ENCODE measurements at places on chromosomes 7 and 10.

DNA sequence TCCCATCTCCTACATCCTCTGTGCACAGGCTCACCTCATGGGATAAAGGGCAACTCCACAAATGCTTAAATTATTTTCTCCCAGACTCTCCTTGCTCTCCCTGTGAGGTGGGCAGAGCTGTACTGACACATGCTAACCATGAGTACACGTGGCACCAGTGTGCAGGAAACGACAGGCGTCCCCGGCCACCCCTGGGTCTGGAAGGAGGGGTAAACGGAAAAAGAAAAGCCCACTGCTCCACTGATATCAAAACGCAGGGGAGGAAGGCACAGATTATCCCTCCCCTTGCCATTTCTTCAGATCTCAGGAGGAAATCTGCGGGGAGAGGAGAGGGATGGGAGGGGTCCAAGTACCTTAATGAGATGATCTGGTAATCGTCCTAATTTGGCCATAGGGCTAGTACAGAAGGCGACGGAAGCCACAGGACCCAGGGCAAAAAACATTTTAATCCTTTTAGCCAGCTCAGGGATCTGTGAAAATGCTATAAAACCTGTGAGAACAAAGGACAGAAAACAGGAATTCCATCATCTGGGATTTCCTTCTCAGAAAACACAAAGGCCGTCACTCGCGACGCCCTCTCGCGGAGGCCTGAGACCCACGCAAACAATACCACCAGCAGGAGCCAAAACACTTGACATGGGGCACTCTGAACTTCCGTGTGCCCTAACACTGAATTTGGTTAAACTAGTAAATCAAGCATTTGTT lies 17.8 kb upstream of the CH25H start:
- no peak for DNase-seq

GRCh38 chr7:18059171-18059570 lies 31.5 kb upstream of the PRPS1L1 start:
- DNase-seq: no peak

DNA sequence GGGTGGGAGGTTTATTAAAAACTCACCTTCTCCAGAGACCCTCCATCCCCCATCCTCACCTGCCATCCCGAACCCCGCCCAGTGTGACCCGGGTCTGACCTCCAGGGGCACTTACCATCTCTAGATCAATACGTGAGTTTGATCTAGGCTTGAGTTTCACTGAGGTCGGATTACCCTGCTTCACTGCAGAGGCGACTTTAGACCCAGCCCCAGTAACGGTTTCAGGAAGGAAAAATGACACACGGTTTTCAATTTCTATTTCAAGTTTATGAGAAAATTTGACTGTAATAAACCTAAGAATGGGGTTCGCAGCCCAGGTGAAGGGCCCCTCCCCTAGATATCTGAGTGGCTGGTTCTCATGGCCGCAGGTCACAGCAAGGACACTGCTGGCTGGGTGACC lies 33.1 kb downstream of the RCC1L start:
- DNase-seq: no peak

- DNase-seq: no peak
Observed at GRCh38 chr7:95330961-95331337, 6.6 kb upstream of the PON1 start.

GRCh38 chr7:143485094-143485493 lies 7.4 kb downstream of the TAS2R41 start:
- DNase-seq: no peak

DNA sequence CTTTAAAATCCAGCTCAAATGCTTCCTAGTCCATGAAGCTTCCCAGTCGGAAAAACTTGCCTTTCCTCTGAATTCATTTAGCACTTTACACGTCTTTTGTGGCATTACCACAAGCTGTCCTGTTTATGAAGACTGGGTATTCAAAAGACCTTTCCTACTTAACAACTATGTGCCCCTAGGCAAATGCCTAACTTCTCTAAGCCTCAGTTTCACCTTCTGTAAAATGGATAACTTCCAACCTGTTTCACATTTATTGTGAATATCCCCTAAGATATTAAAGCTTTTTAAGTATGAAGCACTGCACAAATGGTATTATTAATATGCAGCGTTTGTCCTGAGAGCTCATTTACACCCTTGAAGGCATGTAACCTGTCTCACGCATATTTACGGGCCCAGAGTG lies 843 bp downstream of the CFAP70 start:
- DNase-seq: no peak

GRCh38 chr7:66140924-66141323 lies 26.3 kb downstream of the CRCP start:
- peak; percentile 3 for DNase-seq

- DNase-seq: no peak
Observed at GRCh38 chr10:32943854-32944661, 14.0 kb downstream of the ITGB1 start.

DNA sequence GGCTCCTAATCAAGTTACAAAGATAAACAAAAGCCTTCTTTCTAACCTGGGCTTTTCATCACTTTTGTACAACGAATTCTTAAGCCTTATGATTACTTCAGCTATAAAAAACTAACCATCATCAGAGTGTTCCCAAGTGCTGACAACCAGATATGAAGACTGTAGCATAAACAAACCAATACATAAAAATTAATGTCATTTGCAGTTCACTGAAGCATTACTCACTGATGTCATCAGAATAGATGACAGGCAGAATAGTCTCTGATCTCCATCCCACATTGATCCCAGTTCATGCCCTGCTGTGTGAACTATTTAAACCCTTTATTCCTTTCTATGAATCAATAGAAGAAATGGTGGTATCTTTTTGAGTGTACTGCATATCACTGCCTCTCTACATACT lies 84.4 kb downstream of the DNAJC1 start:
- no peak for DNase-seq

DNA sequence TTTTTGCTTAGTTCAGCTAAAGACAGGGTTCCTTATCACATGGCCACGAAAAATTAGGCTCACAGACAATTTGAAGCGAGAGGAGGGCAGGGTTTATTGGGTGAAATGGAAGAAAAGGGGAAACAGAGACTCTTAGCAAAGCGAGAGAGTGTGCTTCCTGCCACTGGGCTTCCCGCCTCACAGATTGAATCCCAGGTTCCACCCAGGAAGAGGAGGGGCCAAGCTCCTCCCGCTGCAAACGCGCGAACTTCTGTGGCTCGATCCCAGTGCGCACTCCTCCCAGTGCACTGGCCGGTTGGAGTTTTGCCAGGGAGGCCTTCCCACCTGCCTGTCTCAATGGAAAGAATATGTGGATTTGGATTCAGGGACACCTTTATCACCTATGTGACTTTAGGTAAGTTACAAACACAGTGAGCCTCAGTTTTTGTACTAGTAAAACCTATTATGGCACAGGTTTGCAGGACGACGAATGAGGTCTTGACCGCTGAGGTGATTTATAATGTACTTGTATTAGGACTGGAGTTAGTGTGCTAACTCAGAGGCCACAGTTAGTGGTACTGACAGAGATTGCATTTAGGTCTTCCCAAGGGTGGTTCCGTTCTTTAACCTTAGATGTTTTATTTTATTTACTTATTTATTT lies 48.5 kb upstream of the SP8 start:
- DNase-seq: no peak

DNA sequence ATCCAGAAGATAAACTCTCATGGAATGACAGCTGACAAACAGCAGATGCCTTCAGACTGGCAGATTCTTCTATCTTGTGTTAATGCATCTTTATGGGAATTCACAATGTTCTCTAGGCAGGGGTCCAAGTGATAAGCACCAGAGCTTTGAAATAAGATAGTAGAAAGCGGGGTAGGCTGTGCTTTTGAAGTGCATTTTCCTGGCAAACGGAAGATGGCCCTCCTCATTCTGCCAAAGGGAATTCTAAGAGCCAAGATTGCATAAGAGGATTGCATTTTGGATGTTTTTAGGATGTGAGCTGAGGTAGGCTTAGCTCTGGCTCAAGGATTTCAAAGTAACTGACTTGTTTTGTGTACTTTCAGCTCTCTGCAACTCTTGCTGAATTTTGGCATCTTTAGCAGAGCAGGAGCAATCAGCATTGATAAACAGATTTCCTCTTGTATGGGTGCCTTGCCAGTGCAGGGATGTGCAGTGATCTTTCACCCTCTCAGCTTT lies 298.5 kb upstream of the KLF6 start:
- no peak for DNase-seq

DNA sequence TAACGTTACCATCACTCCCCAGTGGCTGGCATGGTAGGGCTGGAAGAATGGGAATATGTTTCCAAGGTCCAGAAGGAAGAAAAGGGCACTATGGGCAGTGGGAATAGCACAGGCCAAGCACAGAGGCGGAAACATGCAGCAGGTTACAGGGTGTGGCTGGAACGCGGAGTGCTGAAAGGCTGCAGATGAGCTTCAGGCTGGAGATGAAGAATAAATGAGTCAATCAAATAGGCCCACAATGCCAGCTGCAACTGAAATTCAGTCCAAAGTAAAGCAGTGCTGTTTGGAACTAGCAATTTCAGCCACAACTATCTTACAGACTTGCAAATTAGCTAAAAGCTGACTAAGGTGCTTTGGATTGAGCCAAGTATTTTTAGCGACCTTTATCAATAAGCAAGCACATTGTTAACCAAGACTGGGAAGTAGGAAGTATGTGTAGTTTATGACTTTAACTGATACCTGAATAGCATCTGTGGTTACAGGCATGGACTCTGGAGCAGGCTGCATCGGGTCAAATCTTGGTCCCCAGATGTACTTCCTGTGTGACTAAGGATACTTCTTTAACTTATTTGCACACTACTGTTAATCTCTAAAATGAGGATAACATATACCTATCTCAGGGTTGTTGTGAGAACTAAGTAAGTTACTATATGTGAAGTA lies 77.5 kb upstream of the CTTNBP2 start:
- DNase-seq: no peak

- DNase-seq: no peak
Observed at GRCh38 chr10:42576338-42576737, 62.0 kb downstream of the ZNF33B start.

GRCh38 chr7:99170730-99171074 lies 26.8 kb upstream of the SMURF1 start:
- DNase-seq: no peak

GRCh38 chr7:87216701-87217508 lies 2.6 kb downstream of the TMEM243 start:
- DNase-seq: no peak

GRCh38 chr10:116997015-116997414 lies 8.0 kb downstream of the SHTN1 start:
- DNase-seq: no peak

GRCh38 chr10:11017000-11017569 lies 587 bp upstream of the CELF2 start:
- DNase-seq: no peak

GRCh38 chr7:131031099-131031868 lies 296.4 kb upstream of the MKLN1 start:
- no peak for DNase-seq

DNA sequence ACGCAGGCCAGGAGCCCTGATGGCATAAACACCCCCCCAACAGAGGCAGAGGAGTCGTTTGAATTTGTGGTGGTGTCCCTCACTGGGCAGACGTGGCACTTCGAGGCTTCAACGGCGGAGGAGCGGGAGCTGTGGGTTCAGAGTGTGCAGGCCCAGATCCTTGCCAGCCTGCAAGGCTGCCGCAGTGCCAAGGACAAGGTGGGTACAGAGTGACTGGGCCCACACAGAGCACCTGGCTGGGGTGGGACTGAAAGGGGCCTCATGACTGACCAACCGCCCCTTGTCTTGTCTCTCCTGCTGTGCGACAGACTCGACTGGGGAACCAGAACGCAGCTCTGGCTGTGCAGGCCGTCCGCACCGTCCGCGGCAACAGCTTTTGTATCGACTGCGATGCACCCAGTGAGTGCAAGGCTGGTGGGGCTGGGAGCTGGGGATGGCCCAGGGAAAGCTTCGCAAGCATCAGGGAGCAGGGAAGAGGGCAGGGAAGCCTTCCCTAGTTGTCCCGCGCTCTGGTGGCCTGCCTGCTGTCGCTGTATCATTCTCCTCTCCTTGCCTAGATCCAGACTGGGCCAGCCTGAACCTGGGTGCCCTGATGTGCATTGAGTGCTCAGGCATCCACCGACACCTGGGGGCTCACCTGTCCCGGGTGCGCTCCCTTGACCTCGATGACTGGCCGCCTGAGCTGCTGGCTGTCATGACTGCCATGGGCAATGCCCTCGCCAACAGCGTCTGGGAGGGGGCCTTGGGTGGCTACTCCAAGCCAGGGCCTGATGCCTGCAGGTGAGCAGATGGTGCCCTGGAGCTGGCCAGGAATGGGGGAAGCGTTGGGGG lies 25.4 kb downstream of the GBX1 start:
- DNase-seq: no peak

GRCh38 chr7:128150223-128150865 lies 90.7 kb upstream of the LEP start:
- no peak for DNase-seq

GRCh38 chr10:132374176-132374575 lies 22.8 kb upstream of the PWWP2B start:
- no peak for DNase-seq

GRCh38 chr7:54091322-54091721 lies 450.9 kb upstream of the VSTM2A start:
- no peak for DNase-seq

DNA sequence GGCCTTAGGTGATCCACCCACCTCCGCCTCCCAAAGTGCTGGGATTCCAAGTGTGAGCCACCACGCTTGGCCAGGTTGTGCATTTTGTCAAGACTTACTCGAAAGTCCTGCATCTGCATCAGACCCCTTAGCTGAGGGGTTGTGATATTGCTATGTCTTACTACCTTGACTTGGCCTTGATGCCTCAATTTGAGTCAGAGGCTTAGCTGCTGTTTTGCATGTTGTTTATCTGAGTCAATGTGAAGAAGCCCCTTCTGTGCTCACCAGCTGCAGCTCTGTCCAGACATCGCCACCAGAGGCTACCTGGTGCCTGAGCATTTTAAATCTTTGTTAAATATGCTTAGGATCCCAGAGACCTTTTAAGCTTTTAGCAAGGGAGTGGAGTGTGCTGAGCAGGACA lies 18.1 kb downstream of the UBE2D4 start:
- no peak for DNase-seq

GRCh38 chr10:47384148-47384921 lies at the start of gene ZNF488:
ZNF488 (minus strand) TSS chr10:47384293; CDS start chr10:47368829, 15,464 bp downstream.
- peak; percentile 35 for DNase-seq

GRCh38 chr7:156544919-156545715 lies 95.5 kb upstream of the RNF32 start:
- no peak for DNase-seq

DNA sequence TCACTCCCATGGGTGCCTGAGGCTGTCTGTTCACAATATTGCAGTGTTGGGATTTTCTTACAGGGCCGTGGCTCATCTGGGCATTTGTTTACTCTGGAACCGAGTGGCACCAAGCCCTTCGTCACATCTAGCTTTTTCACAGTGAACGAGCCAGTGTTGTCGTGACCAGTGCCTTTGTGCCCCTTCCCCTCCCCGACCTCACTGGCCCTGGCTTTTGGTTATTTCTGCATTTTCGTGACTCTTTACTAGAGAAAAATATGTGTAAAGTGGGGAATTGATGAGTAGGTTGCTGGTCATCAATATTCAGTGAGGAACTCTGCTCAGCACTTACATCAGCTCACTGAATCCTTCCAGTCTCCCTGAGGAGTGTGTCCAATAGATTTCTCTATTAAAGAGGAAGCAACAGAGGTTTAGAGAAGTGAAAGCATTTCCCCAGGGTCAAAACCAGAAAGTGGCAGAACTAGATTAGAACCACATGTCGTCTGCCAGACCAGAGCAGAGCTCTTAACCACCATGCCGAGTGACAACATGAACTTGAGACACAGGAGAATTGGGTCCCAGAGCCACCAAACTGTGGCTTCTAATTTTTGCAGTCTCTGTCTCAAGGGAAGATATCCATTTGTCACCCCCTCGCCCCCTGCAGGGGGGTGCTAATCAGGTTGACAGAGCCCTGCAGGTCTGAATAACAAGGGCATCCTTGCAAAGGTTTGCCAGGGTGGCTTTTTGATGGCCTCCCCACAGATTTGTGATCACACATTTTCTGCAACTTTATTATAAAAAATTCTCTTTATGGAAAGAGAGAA lies 125.3 kb downstream of the CHN2 start:
- DNase-seq: no peak

Measured in cerebellar nuclear complex (tissue), 1 donor.